ENCODE measurements at places on chromosomes 11 and 22.

DNA sequence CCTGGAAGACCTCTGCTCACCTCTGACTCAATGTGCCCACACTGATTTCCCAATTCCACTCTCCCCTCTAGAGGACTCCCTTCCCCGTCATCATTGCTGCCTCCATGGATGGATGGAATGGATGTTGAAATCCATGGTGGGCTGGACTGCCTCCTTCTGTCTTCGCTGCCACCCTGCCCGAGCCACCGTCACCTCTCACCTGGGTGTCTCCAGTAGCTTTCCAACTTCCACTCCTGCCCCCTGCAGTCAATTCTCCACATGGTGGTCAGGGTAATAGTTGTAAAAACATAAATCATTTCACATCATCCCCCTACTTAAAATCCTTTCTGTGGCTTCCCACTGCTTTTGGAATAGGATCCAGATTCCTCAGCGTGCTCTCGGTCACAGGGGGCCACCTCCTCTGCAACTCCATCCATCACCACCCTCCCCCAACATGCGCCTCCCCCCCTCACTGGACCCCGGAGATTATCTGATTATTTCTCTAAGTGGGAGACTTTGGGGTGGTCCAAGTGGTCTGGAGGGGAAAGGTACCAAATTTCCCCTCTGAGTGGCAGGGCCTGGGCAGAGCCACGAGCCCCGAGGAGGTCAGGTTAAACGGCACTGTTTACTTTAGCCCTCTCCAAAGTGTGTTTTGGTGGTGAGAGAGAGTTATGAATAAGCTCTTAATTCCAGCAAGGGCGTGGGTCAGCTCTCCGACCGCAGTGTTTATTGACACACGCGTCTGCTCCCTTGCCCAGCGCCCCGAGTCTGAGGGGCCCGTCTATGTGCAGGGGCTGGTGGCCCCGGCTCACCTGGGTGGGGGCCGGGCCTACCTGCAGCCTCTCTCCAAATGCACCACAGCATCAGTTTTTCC is 313.7 kb downstream of the MN1 start:
- no peak for DNase-seq

DNA sequence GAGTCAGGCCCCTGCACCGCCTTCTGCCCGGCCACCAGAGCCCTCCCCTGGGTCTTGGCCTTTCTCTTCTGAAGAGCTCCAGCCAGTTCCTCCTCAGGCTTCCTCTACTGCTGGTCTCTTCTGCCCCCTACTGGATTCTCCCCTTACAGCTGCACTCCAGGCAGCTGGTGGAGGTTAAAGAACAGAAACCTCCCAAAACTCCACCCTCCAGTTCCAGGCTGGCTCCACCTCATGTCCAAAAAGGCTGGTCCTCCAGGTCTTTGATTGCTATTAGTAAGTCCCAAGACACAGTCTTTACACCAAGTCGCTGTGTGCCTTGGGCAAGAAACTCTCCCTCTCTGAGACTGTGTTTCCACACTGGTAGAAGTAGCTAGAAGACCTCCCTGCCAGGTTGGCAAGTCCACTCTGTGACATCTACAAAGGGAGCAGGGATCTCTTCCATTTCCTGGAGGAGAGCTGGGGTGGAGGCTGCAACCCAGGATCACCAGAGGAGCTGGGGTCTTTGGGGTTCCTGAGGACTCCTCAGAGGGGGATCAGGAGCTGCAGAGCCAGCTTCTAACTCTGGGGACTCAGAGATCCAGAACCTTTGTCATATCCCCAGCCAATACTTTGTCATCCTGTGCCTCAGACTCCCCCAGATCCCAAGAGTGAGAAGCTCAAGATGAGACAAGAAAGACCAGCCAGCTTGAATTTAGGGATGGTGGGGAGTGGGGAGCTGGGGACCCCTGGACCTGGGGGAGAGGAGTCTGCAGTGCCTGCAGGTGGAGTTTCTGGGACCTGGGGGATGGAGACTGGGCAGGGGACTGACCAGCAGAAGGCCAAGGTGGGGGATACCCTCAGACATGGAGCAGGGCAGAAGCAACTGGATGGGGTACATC is 3.4 kb upstream of the IGLL5 start:
- DNase-seq, result no peak

DNA sequence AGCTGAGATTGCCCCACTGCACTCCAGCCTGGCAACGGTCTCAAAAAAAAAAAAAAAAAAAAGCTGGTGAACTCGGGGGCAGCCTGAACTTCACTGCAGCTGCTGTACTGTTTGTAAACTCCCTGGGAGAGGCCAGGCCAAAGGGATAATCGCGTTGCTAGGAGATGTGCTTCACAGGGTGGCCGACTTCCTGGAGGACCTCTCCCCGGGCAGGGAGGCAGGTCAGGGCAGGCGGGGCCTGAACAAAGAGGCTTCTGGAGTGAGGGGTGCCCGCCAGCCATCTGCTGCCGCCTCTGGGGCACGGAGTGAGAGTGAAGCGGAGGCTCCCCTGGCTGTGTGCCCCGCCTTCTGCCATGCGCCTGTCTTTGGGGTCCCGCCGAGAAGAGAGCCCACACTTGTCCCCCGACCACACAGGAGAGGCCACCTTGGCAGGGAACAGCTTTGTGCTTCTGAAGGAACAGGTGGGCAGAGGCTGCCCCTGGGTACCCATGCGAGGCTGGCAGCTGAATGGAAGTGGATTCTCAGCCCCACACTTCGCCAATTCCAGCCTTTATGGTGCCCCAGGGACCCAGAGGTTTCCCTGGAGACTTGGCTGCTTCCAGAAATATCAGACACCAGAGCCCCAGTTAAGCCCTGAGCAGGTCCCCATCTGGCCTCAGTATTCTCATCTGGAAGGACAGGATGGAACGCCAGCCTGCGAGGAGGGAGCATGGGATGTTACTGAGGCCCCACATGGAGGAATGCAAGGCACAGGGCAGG is 29.6 kb downstream of the TMEM184B start:
- no peak for DNase-seq

- DNase-seq, result no peak
Measured at GRCh38 chr11:126444072-126444471, 88.6 kb downstream of the ST3GAL4 start.

- DNase-seq, result no peak
Measured at GRCh38 chr11:124798991-124799347, 1.2 kb downstream of the MSANTD2 start.

- DNase-seq, result no peak
Measured at GRCh38 chr11:70491696-70492472, 93.6 kb downstream of the CTTN start.

DNA sequence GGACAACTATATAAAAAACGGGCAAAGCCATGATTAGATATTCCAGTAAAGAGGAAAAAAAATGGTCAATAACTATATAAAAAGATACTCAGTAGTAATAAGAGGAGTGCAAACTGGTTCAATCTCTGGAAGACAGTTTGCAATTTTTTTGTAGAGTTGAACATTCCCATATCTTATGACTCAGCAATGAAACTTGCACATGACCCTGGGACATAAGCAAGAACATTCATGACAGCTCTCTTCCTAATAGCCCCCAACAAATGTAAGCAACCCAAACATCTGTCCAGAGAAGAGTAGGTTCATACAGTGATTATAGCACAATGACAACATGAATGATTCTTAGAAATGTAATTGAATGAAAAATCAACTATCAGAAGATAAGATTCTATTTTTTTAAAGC is 21.8 kb upstream of the CSF2RB start:
- DNase-seq, result no peak
